ENCODE measurements at places on chromosomes 7 and 10.

DNA sequence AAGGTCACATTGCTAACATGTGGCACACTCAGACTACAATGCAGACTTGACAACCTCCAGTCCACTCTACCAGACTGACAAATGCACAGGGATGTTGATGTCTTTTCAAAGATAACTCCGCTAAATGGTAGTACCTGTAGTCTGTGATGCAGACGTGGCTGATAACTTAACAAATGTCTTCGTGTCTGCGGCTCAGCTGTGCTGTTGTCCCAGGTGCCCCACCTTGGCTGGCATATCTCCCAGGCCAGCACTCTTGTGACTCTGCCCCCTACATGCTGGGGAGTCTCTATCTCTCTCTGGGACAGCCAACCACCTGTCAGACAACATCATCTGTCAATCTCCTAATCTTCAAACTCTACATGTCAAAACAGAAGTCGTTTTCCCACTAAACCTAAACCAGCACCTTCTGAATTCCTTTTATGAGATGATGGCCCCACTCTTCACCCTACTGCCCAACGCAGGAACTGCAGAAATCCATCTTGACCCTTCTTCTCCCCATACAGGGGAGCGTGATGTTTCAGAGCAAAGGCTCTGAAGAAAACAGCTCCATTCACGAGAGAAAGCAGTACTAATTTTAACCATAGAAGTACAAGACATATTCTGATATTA is 156.4 kb downstream of the USP6NL start:
- no peak for DNase-seq

DNA sequence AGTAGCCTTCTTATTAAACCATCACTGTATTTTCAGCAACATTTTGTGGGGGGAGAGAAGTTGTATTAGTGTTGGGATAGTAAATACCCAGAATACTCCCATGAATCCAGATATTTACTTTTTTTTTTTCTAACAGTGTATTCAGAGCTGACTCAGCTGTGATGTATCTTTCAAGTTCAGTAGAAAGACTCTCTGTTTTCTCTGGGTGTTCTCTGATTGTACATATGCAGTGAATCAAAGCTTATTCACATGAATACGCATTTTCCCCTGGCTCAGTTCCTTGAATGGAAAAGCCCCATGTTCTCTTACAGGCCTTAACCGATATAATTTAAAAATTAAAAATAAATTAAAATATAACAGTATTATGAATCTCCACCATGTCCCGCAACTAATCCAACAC is 1.3 kb downstream of the TFPI2 start:
- no peak for DNase-seq

GRCh38 chr7:18345641-18346234 is 149.8 kb upstream of the HDAC9 start:
- no peak for DNase-seq

- no peak for DNase-seq
Observed at GRCh38 chr10:12960941-12961340, 40.6 kb downstream of the CCDC3 start.

GRCh38 chr10:116961406-116962251 is 43.4 kb downstream of the SHTN1 start:
- DNase-seq, result no peak

Data from esophagus squamous epithelium (tissue), 5 donors.